ENCODE measurements at places on chromosomes 13 and 19. TPM values are rescaled to one million over a fixed set of nuclear protein-coding genes. Genes with fewer than 3 reads are reported as not detected.

Gene KLK15
- total RNA-seq = not detected

- DNase-seq = no peak
Observed at GRCh38 chr13:63206461-63206860, 1790.8 kb upstream of the PCDH20 start.

DNA sequence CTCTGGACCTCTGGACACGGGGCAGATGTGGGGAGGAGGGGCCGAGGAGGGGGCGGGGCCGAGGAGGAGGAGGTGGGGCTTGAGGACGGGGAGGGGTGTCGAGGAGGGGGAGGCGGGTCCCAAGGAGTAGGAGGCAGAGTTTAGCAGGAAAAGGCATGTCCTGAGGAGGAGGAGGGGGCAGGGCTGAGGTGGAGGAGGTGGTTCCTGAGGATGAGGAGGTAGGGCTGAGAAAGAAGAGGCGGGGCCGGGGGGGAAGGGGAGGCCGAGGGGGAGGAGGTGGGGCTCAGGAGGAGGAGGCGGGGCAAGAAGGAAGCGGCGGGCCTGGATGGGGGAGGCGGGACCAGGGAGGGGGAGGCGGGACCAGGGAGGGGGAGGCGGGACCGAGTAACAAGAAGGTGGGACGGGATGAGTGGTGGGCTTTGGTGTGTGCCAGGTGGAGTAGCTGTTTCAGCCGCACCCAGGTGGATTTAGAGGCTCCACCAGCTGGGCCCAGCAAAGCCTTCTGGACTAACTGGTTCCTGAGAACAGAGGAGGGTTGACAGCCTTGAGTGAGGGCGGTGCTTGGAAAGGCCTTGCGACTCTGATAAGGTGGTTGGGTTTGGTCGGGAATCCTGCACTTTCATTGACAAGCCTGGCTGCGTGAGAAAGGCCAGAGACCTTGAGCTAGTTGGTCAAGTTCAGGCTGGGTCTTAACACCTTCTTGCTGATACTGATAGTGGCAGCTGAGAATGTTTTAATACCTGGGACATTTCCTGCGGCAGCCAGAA is 7.7 kb downstream of the TECR start:
- peak; percentile 56 for DNase-seq

Gene SIX5
- 0.73 TPM for total RNA-seq

- no peak for DNase-seq
Observed at GRCh38 chr13:36549755-36550154, 117.5 kb downstream of the CCNA1 start.

Gene POU2F2
- 17.0 TPM for total RNA-seq

Gene PEAK3
- total RNA-seq = not detected

GRCh38 chr19:51531349-51532315 is at the start of gene SIGLEC6:
SIGLEC6 (minus strand) TSS chr19:51531670; CDS start chr19:51531648, 22 bp downstream.
- DNase-seq = no peak

DNA sequence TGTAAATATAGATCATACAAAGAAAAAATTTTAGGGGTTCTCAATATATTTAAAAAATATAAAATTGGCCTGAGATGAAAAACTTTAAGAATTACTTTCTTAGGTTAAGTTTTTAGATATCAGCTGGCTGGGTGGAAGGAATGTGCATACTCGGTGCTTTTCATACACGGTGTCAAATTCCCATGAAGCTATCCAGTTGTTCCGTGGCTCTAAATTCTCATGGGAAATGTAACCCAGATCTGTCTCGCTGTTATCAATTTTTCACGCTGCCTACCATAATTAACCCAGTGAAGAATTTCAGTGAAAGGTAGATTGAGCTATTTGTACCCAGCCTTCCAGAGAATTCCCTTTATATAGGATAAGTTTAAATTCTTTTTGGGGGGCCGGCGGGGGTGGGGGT is 11.6 kb upstream of the ZNF835 start:
- DNase-seq = no peak

DNA sequence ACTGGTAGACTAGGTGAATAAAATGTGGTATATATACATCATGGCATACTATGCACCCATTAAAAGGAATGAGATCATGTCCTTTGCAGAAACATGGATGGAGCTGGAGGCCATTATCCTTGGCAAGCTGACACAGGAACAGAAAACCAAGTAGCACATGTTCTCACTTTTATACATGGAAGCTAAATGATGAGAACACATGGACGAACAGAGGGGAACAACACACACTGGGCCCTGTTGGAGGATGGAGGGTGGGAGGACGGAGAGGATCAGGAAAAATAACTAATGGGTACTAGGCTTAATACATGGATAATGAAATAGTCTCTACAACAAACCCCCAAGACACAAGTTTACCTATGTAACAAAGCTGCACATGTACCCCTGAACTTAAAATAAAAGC is 780.0 kb downstream of the DACH1 start:
- DNase-seq = no peak

- no peak for DNase-seq
Observed at GRCh38 chr13:113768018-113768905, 9.2 kb downstream of the TMEM255B start.

Gene FCAR
- total RNA-seq = not detected

Gene CCDC194
- 0.79 TPM for total RNA-seq

Gene OR10H1
- total RNA-seq = not detected
